ENCODE measurements at places on chromosomes 4 and X.

DNA sequence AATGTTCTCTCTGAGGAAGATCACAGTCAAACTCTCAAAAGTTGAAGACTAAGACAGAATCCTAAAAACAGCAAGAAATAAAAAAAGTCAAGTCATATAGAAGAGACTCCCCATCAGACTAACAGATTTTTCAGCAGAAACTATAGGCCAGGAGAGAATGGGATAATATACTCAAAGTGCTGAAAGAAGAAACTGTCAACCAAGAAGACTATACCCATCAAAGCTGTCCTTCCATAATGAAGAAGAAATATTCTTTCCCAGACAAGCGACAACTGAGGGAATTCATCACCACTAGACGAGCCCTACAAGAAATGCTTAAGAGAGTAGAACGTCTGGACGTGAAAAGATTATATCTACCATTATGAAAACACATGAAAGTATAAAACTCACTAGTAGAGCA lies 22.0 kb downstream of the TLR6 start:
- no peak for DNase-seq

DNA sequence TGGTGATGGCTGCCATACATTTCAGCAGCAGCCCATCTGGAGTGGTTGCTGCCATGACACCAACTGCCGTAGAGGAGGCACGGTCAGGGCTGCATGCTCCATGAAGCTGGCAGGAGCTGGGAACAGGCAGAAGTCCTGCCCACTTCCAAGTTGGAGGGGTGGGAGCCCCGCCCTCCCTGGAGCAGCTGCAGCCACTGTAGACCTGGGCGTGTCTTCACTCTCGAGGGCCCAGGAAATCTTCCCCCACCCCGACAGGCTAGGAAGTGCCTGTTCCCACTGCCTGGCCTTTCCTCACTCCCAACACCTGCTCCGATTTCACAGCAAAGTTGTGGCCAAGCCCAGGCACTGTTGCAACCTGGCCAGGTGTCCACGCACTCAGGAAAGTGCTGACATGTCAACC lies 42.3 kb downstream of the NALF2 start:
- DNase-seq = no peak

- DNase-seq = no peak
Measured at GRCh38 chr4:62517716-62518115, 1317.6 kb downstream of the ADGRL3 start.

GRCh38 chr4:176789955-176790354 lies 2.8 kb downstream of the VEGFC start:
- DNase-seq = peak; percentile 60

GRCh38 chr4:139556071-139556723 lies at the start of gene SETD7:
Gene SETD7, minus strand, starts transcription at chr4:139556219. Its CDS starts 82 bp downstream, at chr4:139556137.
- DNase-seq = peak; percentile 83

DNA sequence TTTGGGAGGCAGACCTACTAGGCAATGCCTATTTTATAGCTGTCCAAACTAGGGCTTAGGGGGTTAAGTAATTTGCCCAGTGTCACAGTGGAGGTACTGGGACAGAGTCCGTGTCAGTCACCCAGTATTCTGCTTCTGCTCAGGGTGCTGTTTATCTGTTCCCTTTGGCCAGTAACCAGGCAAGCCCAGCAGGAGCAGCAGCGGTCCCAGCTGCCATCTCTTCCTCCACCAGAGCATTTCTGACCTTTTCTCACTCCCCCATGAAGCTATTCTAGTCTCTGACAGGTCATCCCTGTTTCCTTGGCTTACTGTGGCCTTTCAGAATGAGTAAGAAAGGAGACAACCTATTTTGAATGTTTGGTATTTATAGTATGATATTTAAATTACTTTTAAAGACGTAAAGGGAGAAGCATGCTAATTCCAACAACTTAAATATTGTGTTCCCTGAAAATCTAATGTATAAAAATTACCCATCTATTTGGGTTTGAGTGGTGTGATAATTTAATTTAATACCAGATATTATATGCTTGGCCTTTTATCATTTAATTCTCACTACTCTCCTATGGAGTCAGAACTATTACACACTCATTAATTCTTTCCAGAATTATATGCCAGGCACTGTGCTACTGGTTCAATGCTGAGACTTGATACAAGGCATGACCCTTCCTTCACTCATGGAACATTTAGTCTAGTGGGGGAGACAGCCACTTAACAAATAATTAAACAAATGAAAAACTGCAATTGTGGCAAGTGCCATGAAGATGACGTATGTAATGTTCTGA lies 60.6 kb downstream of the RPS6KA3 start:
- DNase-seq = no peak

GRCh38 chr4:103498161-103499070 lies 221.4 kb downstream of the TACR3 start:
- DNase-seq = peak; percentile 27

- DNase-seq = no peak
Measured at GRCh38 chrX:148691456-148691855, 191.0 kb downstream of the AFF2 start.

DNA sequence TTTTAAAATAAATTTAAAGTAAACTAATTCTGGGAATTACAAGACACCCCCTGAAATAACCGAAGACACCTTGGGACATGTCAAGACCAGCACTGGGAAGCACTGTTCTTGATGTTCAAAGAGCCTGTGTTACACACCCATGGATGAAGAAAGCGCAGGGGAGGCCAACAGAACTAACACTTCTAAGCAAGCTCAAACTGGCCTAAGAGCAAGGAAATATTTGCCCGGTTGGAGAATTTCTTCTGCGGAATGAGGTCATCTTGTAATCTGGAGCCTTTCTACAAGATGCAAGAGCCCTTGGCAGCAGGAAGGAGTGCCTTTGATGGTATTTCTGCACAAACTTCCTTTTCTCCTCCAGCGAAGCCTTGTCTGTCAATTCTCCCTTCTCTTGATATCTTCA lies 9.3 kb upstream of the EFHC2 start:
- DNase-seq = no peak

DNA sequence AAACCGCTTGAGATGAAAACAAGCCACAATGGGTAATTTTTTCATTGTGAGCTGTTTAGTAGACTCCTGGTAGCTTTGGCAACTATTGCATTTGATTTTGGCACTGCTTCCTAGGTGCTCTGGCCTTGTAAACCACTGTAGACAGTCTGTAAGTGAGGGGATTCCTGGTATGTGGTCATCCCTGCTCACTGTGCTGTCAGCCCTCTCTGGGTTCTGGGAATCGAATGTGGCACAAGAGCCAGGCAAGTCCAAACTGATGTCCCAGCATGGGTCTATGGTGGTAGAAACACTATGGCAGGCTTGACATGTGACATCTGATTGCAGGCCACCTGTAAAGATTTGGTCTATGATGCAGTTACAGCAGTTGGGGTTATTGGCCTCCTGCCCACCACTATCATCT lies 2.5 kb downstream of the USP51 start:
- no peak for DNase-seq

DNA sequence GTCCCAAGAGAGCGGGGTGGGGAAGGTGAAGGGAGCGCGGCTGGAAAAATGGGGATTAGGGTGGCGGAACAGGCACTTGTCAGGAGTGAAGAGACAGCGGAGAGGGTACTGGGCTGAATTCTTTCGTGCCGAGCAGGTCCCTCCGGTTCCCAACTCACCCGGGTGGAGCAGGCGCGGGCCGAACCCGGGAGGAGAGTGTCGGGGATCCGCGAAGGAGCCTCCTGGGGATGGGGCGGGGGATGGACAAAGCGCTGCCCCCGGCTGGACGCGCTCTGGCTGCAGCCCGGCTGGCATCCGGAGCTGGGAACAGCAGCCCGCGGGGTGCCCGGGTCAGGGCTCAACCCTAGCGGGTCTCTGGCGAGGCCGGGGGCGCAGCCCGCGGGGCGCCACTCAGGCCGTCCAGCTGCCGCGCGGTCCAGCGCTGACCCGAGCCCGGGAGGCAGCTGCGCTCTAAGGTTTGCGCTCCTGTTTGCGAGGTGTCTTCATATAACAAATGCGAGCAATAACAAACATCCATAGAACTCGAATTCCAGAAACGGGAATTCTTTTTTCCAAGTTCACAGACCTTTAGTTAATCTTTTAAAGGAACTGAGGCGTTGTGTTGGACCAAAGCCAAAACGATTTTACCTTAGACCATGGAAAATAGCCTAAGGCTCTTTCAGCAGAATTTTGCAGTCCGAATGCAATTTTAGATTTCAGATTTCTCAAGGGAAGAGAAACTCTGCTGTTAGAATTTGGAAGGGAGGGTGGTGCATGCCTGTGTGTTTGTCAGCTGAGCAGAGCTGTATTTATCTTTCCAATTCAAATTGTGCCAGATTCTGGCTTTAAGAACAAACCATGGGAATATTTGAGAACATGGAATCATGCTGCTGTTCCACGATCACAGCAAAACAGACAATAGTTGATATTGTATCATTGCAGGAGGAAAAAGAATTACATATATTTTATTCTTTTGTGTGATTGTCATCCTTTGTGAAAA lies 744 bp downstream of the NPY5R start:
- peak; percentile 16 for DNase-seq

GRCh38 chrX:38561126-38561868 lies at the start of gene TSPAN7:
Gene TSPAN7, plus strand, starts transcription at chrX:38561542. Its CDS starts 5 bp downstream, at chrX:38561547.
- DNase-seq = peak; percentile 85

- no peak for DNase-seq
Measured at GRCh38 chr4:95059663-95060062, 301.9 kb downstream of the BMPR1B start.

DNA sequence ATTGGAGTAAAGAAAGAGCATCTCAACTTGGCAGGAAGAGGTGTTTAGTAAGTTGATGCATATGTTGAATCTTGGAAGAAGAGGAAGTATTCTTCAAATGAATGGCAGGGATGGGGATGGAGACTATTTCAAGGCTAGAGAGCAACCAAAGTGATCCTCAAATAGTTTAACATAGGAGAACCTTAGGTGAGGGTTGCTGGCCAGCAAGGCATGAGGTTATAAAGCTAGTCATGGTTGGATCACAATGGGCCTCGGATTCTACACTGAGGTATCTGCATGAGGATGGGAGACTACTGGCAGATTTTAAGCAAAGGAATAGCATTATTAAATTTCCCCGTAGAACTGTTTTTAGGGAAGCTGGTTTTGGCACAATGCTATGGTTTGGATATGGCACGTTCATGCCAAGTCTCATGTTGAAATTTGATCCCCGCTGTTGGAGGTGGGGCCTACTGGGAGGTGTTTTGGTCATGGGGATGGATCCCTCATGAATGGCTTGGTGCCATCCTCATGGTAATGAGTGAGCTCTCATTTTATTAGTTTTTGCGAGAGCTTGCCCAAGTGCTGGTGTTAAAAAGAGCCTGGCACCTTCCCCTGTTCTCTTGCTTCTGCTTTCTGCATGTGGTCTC lies 41.9 kb upstream of the ETNPPL start:
- DNase-seq = no peak

- DNase-seq = no peak
Measured at GRCh38 chr4:21097865-21098264, 397.6 kb downstream of the PACRGL start.

DNA sequence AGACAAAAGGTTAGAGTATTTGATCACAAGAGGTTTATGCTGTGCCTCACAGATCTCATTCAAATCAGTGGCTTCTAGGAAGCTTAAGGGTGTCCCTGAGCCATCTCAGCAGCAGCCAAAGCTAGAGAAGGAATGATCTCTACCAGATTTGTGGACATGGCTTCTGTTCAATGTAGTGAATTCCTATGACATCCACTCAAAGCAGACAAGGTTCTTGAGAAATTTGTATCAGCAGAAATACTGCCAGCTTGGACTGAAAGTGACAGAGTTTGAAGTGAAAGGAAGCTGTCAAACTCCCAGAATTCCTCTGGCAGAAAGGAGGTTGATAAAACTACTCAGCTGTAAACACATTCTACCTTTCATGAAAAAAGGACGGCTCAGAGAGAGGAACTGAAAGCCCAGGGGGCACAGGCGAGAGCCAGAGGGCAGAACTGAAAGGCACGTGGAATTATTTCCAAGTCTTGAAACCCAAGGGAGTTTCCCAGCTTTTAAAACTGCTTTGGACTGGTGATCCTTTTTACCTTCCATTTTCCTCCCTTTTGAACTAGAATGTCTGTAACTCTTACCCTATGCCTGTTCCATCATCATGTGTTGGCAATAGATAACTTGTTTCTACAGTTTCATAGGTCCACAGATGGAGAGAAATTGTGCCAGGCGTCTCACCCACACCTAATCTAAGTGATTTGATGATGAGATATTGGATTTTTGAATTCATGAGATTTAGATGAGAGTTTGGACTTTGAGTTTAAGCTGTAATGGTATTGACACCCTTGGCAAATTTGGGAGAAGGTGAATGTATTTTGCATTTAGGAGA lies 14.5 kb upstream of the MED14 start:
- no peak for DNase-seq

DNA sequence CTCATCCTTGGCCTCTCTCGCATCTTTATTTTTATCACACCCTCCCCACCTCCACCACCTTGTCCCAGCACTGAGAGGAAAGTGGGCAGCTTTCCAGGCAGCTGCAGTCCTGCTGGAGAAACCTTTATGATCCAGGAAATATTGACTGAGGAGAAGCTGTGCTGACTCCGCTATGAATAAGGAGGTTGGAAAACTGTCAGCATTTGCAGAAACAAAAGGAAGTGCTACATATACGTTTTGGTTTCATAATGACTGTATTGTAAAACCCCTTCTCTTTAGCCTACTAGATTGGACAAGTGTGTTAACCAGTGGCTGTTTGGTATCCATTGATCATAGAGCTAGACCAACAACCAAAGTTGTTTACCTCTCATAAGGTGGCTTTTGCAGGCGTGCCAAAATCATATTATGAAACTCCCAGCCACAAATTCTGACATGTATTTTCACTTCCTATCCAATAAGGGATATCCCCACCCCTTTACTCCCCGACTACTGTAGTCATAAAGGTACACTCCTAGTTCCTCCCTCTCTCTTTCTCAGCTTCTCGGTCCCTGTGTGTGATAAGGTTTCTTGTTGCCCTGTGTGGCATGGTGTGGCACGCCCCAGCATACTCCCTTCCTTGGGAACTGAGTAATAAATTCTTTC lies 88.4 kb downstream of the GPR143 start:
- DNase-seq = no peak

DNA sequence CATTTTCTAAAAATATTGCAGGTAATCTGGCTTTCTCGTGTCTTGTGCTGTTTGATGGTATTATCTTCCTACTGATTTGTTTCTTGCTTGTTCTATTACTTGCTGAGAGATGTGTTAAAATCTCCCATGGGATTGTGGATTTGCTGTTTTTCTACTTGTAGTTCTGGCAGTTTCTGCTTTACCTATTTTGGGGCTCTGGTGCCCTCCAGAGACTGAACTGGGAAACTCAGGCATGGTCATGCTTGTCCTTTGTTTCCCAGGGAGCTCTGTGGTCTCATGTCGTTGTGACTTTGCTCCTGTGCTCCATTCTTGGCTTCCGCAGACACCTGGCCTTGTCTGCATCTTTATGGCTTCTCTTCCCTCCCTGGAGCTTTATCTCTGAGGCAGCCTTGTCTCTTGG lies 39.5 kb downstream of the NSD2 start:
- peak; percentile 59 for DNase-seq

DNA sequence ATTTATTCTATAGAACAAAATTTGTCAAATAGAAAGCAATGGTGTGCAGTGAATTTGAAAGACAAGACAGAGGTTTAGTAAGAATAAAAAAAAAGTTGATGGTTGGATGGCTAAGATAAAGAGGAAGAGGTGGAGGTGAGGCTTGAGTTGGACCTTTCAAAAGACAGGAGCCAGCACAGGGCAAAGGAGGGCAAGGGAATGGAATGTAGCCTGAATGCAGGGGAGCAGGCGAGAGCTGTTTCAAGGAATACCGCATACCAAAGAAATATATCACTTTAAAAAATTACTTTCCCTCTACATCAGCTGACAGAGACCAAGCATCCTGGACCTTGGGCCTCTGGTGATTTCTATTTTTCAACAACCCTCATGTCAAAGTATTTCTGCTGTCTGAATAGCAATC lies 38.0 kb upstream of the CXXC4 start:
- no peak for DNase-seq

- no peak for DNase-seq
Measured at GRCh38 chrX:13015536-13016236, 28.7 kb downstream of the FAM9C start.

GRCh38 chrX:148874636-148875246 lies 374.3 kb downstream of the AFF2 start:
- peak; percentile 6 for DNase-seq

Data from AG08396 (cell line).